Inflammatory macrophage treated with lipopolysaccharide for 1 hour (primary cell): ENCODE measurements at places on chromosomes 5 and 9.
A peak's percentile ranks its signal among the peaks of the same experiment; 100 is the strongest.

DNA sequence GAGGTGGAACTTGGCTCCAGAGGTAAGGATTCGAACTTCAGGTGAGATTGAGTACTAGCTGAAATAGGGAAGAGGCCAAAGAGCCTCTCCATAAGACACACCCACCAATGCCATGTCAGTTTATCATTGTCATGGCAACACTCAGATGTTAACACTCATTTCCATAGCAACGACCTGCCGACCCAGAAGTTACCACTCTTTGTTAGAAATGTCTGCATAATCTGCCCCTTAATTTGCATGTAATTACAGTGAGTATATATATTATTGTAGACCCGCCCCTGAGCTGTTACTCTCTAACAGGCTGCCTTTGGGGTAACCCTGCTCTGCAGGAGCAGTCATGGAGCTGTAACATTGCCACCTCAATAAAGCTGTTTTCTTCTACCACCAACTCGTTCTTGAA lies 10.2 kb upstream of the NTRK2 start:
- no peak for DNase-seq

GRCh38 chr5:72525816-72526215 lies 18.6 kb upstream of the ZNF366 start:
- DNase-seq = peak; percentile 61

GRCh38 chr5:15683332-15683731 lies 183.4 kb downstream of the FBXL7 start:
- no peak for DNase-seq

DNA sequence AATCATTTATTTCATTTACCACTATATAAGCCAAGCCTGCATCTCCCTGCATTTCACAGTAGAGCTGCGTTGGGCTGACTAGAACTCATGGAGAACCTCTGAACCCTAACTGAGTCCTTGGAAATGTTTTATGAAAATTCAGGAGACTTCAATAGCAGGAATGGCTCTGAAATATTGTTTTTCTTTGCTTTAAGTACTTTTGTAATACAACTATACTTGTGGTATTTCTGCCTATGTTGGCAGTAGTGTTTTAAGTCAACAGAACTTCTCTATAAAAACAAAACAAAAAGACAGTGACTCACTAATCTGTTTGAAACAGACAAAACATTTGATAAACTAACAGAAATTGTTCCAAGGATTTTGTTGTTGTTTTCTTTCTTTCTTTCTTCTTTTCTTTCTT lies 489.2 kb upstream of the MEF2C start:
- DNase-seq = no peak

DNA sequence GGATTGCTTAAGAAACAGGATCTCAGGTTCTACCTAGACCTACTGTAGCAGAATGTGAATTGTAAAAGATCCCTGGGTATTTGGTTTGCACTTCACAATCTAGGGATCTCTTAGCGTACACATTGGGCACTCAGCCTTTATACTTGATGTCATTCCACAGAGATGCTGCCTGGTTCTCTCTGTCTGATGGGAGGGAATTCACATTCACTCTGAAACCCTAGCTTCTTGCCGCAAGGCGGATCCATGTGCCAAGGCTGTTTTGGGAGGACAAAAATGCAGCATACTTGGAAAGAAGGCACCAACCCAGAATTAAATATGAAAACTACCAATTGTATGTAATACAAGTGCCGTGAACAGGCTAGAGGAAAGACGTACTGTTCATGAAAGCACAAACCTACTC lies 323.0 kb downstream of the EBF1 start:
- DNase-seq = no peak

DNA sequence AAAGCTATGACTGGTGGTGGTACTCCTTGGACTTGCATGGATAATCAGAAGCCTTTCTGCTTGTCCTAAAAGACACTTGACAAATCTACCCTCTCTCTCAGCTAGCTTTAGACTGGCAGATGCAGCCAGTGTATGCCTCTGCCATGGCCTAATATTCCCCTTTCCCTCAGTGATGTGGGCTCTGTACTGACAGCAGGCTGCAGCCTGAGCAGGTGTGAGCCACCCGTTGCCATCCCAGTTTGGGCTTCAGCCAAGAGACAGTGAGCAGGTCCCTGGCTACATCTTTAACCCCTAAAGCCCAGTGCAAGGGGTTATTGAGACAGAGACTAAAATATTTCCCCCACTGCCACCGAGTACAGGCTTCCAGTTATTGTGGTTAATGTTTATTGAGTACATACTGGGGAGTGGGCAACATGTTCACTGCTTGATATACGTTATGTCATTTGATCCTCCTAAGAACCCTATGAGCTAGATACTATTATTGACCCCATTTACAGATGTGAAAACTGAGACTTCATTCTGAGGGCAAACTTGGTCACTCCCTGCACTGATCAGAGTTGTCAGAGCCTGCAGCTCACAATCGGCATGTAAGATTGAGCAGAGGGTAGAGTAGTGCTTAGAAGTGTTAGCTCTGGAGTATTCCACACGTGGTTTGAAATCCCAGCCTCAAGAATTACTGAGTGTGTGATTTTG lies 254.2 kb downstream of the ARHGAP26 start:
- DNase-seq = no peak
